ENCODE measurements at places on chromosomes 16 and 17.

GRCh38 chr16:61780161-61780560 is 256.1 kb downstream of the CDH8 start:
- DNase-seq = no peak

DNA sequence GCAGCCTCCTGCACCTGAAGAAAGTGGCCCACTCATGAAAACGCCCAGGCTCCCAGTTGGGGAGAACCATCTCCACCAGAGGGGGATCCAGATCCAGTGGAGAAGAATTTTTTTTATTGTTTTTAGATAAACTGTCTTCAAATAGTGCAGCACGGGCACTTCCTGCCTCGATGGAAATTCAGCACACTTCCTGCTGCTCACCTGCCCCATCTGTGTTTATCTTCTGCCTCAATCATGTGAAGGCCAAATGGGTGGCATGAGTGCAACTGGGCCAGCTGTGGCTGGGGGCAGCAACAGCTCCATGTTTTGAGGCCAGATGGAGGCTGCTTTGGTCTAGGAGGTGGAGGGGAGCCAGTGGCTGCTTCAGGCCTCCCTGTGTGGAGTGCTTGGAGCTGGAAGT is 75.9 kb upstream of the WSB1 start:
- no peak for DNase-seq

- peak; percentile 68 for DNase-seq
Measured at GRCh38 chr16:30377812-30378235, 3.2 kb downstream of the MYL11 start.

- no peak for DNase-seq
Measured at GRCh38 chr16:67951485-67951884, 7.6 kb upstream of the LCAT start.

DNA sequence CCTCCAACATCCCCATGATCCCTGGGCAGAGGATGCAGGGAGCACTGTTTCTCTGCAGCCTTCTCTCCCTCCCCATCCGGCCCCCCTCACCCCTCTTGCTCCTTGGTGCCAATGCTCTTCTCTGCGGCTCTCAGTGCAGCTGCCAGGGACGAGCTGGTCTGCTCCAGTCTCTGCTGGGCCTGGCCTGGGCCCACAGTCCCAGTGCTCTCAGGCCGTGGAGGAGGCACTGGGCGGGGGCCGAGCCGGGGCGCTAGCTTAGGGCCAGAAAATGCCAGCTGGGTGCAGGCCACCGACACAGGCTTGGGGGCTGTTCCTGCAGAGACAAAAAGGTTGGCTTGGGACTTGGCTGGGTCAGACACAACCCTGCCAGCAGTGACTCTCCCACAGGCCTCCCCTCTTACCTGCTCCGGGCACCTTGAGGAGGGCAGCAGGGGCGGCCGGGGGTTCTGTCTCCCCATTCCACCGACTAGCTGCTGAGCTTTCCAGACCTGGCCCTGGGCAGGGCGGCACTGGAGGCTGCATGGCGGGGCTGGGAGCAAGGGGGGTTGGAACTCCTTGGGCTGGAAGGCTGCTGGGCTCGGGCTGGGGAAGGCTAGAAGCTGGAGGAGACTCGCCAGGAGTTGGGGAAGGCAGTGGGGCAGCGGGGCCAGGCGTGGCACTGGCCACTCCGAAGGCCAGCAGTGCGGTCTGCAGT is 13.8 kb downstream of the CASKIN2 start:
- no peak for DNase-seq

DNA sequence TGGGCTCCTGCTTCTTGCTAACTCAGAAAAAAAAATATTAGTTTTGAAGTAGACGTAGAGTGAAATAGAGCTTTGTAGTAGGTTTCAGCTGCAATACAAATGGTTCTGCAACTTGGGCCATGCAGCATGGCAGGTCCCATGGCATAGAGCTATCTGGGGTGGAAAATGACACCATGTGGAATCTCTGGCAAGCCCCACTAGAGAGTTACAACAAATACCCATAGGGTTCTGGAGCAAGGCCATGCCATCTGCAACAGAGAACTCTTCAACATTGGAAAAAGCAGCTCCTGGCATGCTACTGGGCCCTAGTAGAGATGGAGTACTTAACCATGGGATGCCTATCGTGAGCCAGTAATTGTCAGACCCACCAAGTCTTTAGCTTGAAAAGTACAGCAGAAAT is 25.3 kb upstream of the RBBP6 start:
- peak; percentile 25 for DNase-seq

DNA sequence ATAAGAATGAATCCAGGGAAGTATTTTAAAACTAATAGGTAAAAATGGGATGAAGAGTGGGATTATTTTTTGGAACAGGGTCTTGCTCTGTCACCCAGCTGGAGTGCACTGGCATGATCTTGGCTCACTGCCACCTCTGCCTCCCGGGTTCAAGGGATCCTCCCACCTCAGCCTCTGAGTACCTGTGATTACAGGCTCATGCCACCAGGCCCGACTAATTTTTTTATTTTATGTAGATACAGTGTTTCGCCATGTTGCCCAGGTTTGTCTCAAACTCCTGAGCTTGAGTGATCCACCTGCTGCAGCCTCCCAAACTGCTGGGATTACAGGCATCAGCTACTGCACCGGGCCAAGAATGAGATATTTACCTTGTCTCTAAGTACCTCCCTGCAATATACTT is 22.1 kb downstream of the NSMCE1 start:
- no peak for DNase-seq

DNA sequence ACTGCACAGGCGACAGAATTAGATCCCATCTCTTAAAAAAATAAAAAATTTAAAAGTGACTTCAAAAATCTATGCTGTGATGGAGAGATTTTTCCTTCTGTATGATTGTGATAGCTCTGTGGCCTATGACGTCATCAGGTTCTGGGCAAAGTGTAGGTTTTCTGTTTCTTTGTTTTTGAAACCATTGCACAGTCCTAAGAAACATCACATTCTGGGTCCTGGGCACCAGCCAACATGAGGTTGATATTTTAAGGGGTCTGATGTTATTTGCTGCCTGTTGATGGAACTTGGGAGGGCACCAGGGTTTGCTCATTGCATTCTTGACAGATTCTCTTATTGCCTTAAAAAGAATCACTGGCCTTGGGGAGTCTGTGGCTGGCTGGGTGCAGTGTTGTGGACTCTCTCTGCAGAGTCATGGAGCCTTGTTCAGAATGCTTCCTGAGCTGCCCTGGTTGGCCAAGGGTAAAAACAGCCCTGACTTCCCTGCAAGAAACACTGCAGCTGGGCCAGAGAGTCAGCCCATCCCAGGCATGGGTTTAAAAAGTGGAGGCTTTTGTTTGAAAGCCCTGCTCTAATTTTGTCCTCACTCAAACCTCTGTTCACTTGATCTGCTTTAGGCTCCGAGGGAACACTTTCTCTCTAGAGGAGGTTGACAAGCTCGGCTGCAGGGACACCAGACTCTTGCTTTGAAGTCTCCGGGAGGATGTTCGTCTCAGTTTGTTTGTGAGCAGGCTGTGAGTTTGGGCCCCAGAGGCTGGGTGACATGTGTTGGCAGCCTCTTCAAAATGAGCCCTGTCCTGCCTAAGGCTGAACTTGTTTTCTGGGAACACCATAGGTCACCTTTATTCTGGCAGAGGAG is 10.5 kb upstream of the CYLD start:
- DNase-seq = no peak

DNA sequence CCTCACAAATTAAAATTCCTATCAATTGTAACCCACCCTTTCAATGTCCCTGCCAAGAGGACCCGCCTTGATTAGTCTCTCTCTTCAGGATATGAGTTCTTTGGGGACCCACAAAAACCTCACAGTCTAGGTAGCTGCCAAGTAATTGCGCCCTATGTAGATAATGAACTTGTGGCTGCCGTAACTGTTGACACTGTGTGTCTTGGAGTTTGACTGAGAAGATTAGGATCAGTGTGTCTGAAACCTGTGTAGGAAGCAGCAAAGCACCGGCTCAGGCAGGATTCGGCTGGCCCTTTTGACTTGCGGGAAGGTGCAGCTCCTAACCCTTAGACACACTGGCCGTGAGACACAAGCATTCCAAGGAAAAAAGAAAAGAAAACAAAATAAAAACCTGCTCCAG is 17.8 kb upstream of the SLC6A4 start:
- no peak for DNase-seq
